GM23248 (cell line): ENCODE measurements at places on chromosomes 16 and 17. TPM values are rescaled to one million over a fixed set of nuclear protein-coding genes. Genes with fewer than 3 reads are reported as not detected.

GRCh38 chr17:36879027-36879426 lies 58.2 kb upstream of the LHX1 start:
- DNase-seq: no peak

DNA sequence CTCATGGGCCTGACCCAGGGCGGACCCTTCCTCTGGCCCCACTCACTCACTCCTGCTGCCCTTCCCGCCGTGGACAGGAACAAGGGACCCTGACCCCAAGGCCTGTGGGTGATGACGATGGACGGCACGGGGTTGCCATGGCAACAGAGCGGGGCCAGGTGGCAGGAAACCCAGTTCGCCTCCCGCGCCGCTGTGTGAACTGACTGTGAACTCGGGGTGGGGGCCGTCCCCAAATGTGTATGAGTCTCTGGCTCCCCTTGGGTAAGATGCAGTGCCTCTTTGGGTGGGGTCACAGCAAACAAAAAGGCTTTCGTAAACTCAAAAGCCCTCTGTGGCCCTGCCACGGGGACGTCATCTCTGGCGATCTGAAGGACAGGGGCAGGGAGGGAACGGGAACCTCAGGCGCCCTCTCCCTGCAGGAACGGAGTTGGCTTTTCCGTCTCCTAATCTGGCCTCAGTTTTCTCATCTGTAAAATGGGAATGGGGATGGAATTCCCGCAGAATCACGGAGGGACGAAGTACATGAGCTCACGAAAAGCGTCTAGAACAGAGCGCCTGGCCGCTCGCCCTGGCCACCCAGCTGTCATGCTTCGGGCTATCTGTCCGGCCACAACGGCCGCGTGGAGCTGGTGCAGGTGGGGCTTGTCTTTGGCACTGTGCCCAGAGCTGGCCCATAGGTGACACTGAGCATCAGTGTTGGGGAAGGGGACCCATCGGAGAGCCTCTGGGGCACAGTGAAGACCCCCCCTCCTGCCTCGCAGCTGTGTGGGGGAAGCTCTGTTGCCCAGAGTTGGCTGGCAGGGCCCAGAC lies 44.9 kb upstream of the PABPN1L start:
- DNase-seq: no peak

DNA sequence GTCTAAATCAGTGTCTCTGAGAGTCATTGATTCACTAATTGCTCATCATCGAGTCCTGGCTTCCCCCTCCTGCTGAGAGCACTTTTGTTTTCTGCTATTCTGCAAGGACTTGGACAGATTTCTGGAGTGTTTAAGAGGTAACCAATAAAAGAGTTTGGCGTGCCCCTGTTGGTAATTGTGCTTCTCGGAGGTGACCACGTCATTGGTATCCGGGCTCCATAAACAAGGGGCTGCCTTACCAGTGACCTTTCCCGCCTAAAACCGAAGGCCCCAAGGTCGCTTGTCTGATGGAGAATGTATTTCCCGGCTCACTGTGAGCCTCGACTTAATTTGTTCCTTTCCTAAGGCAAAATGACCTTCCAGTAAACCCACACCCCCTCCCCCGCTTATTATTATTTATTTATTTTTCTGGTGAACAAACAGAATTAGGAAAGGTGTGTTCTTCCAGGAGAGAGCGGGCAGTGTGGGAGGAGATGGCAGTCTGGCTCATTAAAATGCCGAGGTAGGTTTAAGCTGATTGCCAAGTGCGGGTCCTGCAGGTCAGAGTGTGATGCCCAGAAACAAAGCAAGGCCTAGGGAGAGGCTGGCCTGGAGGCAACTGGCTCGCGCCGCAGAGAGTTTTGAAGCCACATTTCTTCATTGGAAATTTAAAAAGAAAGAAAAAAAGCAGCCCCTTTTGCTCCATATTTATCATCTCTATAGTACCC lies 30.2 kb downstream of the MSI2 start:
- DNase-seq: no peak

Gene GAN
- total RNA-seq: 5.7 and 5.8 TPM in 2 replicates

DNA sequence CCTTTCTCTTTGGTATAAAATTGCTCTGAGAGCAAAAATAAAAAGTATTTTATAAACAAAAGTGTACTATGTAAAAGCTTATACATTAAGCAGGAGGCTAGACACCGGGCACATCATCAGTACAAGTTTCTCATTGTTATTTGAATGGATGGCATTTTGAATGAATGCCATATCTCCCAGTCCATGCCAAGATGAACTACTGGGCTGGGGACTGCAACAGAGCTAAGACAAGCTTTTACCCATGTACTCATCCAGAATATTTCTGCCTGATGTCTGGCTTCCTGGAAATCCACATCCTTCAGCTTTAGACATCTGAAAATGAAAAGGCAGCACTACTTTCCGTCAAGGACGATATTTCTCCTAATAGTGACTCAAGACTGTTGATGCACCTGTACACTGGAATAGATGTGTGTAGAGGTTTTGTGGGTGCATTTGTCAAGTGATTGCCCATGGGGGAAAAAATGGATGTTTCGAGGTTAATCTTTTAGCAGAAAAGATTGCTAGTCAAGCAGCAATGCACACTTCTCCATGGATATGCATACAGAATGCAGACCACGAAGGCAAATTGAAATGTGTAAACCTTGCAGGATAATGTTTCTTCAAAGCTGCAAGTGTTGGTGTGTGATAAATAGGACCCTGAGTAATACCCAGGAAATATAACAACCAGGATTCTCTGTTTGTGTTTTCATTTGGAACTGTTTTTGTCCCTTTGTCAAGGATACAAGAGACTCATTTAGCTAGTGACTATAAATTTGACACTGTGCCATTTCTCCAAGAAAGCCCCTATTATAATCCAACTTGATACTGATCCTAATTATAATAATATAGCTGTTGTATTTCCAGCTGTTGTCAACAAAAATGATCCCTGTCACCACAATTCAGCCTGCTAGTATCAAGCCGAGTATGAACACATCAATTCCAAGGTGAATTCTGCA lies 173.8 kb downstream of the CDH8 start:
- DNase-seq: no peak

Gene KRTAP9-8
- total RNA-seq: not detected in 2 replicates

Gene EFNB3
- total RNA-seq: 1.8 and 3.0 TPM in 2 replicates

DNA sequence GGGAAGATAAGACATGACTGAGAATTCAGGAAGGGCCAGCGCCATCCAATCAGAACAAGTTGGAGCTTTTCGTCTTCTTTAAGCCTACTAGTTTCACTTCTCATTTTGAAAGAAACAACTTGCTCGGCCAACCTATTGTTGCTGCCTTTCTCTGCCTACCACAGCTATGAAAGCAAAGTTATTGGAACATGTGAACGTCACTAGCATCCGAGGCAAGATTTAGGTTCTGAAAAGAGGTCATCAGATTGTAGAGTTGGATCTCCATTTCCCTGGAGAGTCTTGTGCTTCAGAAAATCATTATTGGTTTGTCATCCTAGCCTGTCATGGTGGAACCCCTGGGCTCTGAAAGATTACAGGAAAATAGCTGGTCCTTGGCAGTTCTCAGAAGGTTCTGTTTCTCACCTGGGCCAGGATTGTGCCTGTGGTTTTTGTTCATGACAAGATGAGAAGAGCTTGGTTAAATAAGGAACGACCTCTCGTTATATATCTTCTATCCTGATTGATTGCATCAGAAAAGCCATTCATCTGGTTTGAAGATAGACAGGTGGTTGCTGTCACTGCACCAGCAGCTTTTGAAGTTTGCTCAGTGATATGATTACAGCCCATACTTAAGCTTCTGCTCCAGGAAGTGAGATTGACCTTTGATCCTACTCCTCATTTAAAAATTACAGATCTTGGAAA lies 25.3 kb downstream of the CDH13 start:
- DNase-seq: no peak

Gene KDM8
- total RNA-seq: 1.8 and 2.5 TPM in 2 replicates
